Osteocyte (in vitro differentiated cells): ENCODE measurements at places on chromosomes 4 and X.

DNA sequence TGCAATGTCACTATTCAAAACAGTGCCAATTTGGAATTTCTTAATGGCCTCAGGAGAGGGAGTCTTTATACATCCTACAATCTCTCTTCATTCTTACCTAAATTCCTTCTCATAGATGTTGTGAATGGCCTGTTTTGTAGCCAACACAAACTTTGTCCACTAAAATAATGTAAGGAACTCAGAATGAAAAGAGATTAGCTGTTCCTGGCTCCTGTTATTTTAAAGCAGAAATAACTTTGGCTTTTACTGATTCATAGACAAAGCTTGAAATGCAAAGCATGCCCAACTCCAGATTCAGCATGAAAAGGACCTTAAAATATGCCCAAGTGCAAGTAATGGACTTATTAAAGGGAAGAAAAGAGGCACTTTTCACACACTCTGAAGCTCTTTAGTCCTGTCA is 146.0 kb upstream of the GPC4 start:
- DNase-seq: no peak

DNA sequence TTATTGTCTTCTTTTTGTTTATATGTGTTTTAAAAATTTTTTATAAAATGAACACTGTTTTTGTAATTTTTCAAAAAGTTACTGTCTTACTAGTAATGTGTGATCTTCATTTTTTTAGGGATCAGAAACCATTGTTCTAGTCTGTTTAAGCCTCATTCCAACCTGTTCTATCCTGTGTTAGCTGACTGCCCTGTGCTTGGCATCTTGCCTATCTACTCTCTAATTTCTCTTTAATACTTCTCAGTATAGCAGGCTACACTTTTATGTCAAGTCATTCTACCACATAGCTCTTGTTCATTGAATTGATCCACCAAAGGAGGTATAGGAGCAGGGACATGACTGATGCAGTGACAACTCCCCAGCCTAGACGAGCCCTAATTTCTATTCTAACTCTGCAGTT is 70.2 kb upstream of the PLS3 start:
- DNase-seq: no peak

GRCh38 chr4:156169011-156169410 is 215.3 kb upstream of the CTSO start:
- DNase-seq: no peak

- no peak for DNase-seq
Measured at GRCh38 chrX:70007946-70008345, 41.8 kb downstream of the AWAT2 start.

GRCh38 chrX:1784773-1785172 is 169.9 kb downstream of the ASMT start:
- no peak for DNase-seq

DNA sequence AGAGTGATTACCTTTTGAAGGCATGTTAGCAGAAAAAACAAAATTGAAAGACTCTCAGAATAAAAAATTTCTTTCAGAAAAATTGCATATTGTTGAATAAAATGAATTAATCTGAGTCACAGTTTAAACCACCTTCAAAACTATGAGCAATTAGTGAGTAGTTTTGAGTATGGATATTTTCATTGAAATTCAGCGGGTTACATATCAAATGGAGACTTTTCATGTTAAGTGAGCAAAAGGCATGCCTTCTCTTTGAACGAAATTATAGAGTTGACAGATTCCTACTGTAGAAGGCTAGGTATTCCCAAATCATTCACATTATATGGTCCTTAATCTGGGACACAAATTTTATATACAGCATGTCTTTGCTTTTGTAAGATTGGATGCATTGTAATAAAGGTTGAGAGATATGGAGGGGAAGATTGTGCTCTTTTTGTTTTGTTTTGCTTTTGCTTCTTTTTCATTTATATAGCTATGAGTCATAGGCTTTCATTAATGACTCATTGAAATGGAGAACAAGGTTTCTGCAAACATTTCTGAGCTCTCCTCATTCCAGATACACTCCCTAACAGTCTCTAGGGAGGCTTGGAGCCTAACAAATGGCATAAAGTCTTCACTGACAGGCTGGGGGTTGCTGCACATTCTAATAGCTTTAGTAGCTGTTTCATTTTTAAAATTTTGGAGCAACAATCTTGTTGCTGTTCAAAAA is 21.6 kb downstream of the PCDH18 start:
- no peak for DNase-seq

DNA sequence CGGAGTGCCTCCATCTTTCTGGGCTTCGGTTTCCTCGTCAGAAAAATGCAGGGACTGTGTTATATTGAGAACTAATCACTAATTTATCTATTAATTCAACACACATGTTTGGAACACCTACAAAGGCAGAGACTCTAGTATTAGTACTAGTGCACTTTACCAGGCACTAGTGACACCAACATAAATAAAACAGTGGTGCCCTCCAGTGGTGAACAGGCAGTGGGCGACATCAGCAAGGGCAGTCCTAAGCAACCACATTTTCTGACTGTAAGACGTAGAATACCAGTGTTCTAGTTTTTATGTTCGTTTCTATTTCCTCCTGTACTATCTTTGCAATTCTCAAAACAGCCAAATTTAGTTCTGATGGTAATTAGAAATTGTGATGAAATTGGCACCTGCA is 69.1 kb upstream of the UCP1 start:
- DNase-seq: no peak

DNA sequence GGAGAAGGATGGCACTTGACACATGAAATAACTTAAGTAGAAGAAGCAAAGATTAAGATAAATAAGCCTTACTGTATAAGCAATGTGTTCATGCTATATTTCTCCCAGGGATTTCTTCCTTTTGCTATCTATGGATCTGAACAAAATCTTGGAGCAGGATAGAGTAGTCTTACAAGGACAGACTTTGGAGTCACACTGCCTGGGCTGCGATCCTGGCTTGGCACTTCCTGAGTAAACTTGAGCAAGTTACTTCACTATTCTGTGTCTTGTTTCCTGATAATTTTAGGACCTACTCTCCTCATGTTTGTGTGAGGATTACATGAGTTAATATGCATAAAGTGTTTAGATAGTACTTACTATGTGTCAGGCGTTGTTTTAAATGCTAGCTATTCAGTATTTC is 340.0 kb upstream of the MAOA start:
- DNase-seq: no peak

- no peak for DNase-seq
Measured at GRCh38 chr4:39446483-39446841, 12.3 kb downstream of the RPL9 start.

DNA sequence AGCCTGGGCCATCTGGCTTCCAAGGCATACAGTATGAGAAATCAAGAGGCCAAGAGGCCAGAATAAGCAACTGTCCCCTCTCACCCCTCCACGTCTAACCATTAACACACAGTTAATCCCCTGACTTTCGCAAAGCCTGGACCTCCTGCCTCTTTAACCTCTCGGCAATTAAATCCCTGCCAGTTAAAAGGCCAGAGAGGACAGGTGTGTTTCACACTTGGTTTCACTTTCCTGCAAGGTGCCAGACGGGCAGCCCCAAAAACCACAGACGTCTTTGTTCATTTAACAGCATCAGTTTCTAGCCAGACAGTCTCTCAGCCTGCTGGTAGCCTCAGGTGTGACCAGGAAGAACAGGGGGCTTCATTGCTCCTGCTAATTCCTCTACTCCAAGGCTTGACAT is 91.1 kb upstream of the KIT start:
- DNase-seq: no peak

DNA sequence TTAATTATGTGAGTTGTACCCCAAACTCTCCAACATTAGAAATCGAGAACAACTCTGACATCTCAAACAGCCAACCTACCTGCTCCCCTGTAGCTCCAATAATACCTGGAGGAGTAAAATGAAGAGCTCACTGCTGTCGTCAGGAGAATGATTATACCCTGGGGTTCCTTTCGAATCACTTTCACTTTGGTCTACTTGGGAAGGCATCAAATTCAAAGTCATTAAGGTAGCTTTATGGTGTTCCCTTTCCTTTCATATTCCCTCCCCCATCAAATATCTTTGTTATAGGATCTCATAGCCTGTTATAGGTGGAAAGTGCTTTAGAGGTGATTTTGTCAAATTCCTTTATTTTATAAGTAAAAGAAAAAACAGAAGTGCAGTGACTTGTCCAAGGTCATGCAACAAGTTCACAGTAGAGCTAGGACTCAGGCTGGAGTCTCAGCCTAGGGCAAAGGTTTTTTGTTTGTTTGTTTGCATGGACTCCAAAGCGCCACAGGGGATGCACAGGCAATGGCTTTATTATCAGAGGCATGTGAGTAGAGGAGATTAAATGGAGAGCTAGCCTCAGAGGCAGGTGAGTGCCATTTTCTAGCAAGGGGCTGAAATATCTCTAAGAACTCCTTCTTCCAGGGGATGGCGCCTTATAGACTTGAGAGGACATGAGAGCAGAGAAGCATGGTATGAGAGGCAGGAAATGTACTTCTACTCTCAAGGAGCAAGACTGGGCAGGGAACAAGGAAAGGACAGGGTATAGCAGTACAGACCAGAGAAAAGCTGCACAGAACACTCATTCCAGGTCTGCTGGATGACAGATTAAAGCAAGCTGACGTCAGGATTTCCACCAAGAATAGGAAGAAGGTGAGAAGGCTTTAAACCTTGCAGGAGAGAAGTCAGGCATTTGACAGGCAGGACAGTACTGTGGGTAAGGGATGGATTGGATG is 262.1 kb upstream of the GPC4 start:
- DNase-seq: no peak

DNA sequence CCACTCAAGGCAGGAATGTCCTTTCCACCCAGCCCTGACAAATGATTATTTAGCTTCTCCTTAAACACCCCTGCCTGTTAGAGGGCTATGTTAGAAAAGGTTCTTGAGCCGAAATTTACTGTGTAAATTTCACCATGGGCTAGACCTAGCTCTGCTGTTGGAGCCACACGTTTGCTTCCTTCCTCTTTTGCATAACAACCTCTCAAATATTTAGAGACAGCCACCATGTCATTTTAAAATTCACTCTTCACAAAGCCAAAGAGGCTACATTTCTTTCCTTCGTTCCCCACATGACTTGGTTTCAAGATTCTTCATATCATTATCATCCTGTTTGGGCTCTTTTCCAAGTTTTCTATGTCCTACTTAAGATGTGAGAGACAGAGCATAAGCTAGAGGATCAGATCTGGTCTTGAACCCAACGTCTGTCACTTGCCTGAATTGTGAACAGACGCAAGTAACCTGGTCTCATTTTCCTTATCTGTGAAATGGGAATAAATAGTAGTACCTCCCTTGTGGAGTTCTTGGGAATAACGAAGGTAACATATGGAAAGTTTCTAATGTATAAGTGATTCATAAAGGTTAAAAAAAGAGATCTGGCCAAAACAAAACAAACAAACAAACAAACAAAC is 6.7 kb downstream of the DOCK11 start:
- DNase-seq: no peak

DNA sequence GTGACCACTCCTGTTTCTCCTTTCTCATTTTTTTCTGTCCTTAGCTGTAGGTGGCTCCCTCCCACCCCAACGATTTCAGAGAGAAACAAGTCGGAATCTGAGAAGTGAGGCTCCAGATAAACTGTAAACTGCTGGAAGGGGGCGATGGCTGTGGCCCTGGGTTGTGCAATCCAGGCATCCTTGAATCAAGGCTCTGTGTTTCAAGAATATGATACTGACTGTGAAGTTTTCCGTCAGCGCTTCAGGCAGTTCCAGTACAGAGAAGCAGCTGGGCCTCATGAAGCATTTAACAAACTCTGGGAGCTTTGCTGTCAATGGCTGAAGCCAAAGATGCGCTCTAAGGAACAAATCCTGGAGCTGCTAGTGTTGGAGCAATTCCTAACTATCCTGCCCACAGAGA is 37.7 kb downstream of the ETDC start:
- no peak for DNase-seq

DNA sequence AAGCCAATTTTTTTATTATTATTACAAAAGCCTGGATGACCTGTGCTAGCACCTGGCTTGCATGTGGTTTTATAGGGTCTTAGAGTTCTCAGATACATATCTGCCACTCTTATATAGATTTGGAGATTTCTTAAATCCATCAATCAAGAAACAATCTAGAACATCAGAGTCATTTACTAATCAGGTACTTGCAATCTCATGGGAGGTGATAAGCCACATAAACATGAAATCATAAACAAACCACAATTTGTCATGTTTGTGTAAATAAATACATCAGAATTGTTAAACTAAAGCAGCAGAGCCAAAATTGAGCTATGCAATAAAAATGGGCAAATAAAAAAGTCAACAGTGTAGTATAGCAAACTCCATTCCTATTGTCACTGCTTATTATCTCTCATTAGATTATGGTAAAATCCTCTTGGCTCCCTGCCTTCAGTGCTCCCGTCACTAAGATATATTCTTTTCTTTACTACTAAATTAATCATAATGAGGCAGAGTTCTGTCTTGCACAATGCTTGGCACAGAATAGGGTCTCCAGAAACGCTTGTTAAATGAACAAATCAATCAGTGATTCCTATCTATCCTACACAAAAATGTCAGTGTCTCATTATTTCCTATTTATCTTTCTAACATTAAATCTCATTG is 108.7 kb upstream of the TTC29 start:
- no peak for DNase-seq

GRCh38 chr4:105276361-105277104 is 129.9 kb downstream of the TET2 start:
- no peak for DNase-seq

GRCh38 chr4:1060121-1060520 is 48.7 kb downstream of the FGFRL1 start:
- DNase-seq: no peak

- DNase-seq: no peak
Measured at GRCh38 chr4:104896660-104897645, 249.7 kb upstream of the TET2 start.

DNA sequence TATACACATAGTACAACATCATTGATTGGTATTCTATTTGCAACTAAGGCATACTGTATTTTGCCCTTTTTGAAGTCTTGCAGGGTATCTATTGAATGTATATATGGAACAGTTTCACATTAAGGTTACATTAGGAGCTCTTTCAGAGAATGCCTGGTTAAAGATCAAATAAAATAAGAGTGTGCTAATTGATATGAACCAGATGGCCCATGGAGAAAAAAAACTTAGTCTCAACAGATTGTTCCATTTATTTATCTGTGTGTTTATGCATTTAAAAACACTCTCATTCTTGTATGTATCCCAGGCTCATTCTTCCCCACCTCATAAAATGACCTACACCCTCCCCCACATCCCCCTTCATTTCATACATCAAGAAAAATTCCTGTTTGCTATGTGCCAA is 35.2 kb upstream of the GRIA2 start:
- DNase-seq: no peak

DNA sequence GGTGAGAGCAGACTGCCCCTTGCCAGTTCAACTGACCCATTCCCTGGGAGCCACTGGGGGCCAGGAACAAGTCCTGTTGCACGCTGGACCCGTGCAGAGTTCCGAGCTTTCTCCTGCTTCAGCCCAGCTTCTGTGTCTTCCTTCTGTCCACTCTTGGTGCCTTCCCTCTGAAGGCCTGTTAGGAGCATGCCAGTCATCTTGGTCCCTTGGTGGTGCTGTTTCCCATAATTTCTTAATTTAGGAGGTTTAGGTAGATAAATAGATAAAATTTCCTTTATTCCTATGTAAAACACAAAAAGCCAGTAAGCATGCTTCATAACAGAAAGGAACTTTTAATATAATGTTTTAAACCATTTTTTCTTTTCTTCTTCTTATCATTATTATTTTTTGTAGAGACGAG is 672.7 kb downstream of the CCSER1 start:
- DNase-seq: no peak
